ENCODE measurements at places on chromosomes 4 and X.

DNA sequence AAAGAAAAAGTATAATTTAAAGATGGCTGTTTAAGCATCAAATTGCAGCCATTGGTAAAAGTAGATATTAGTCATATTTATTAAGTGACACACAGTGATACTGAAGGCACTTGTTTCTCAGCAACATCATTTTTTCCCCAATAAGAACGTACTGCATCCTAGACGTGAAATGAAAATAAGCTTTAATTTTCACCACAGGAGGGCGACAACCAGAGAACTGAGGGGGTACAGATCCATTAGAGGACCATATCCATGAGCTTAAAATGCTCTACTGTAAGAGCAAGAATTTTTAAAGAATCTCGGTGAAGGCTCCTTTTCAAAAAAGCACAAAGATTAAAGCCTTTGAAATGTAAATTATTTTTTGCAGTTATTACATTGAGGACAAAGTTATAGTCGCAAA lies 33.4 kb downstream of the FRG1 start:
- DNase-seq, result no peak

DNA sequence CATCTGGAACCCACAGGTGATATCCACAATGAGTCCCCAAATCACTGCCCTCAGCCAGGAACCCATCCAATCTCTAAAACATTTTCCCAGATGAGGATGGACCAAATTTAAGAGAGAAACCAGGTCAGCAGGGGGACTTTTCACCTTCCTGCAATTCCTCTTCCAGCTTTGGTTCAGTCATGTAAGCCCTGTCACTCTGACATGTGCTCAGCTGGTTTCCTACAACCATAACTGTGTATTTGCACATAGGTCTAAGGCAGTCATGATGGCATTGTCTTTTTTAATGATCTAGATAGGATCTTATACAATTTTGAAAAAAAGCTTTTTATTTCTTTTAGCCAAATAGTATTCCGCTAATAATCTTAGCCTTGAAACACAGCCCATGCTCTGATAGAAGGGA lies 6.5 kb downstream of the CXXC4 start:
- no peak for DNase-seq

DNA sequence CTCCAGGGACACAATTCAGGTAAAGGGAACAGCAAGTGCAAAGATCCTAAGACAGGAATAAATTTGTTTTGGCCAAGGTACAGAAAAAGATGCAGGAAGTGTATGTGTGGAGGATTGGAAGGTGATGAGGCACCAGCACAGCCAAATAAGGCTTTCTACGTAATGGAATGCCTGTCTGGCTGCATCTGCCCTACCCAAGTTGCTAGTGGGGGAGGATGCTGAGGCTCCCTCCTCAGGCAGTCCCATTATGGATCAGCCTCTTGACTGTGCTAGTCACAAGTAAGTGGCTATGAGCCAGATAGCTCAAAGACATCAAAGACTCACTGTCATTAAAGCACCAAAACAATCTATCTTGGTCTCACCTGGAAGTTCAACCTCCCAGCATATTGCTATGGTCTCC lies 300.9 kb upstream of the FAT4 start:
- DNase-seq, result no peak

- no peak for DNase-seq
Observed at GRCh38 chrX:109926743-109927662, 75.9 kb upstream of the TMEM164 start.

GRCh38 chr4:13918110-13918509 lies 290.6 kb upstream of the BOD1L1 start:
- DNase-seq, result peak; percentile 99

DNA sequence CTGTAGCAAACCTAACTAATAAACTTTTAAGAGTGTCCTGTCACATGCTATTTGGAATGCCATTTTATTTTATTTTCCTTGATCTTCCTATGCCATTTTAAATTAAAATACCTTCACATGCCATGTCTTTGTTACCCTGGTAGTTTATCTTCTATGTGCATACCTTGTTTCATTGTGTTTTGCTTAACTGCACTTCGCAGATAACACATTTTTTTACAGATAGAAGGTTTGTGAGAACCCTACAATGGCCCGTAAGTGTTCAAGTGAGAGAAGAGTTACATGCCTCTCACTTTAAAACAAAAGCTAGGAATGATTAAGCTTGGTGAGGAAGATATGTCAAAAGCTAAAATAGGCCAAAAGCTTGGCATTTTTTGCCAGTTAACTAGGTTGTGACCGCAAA lies 744.1 kb downstream of the STIM2 start:
- DNase-seq, result no peak

DNA sequence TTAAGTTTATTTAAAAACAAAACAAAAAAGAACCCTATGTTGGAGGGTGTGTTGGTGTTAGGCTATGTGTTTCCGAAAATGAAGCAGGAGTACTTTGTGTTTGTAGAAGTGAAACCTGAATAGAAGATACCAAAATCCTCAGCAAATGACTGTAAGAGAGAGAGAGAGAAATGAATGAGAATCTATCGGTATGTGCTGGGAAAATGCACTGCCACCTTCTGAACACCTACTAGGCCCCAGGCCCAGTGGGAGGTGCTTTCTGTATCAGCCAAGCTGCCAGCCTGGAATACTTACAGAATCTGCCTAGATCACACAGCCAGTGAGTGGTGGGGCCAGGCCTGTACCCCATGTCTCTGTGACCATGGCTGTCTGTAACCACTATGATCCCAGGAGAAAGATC lies 14.9 kb upstream of the PIM2 start:
- DNase-seq, result no peak

DNA sequence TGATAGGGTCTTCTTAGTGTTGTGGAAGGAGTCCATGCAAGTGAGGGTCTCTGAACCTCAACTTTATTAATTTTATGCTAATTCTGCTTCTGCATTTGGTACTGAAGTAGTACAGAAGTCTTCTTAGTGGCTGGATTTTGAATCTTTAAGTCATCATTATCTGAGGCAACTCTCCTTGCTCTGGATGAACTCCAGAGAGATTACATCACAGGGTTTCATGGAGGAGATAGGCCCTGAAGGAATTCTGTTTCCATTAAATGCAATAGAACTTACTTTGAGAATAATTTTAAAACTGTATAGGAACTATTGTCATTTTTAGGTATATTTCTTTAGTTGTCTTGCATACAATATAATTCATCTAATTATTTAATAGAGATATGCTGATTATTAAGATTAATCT lies 451.2 kb downstream of the FAT4 start:
- DNase-seq, result no peak

- DNase-seq, result no peak
Observed at GRCh38 chrX:48475296-48475695, 703 bp upstream of the FTSJ1 start.

GRCh38 chr4:55159851-55160250 lies 34.5 kb upstream of the KDR start:
- no peak for DNase-seq

DNA sequence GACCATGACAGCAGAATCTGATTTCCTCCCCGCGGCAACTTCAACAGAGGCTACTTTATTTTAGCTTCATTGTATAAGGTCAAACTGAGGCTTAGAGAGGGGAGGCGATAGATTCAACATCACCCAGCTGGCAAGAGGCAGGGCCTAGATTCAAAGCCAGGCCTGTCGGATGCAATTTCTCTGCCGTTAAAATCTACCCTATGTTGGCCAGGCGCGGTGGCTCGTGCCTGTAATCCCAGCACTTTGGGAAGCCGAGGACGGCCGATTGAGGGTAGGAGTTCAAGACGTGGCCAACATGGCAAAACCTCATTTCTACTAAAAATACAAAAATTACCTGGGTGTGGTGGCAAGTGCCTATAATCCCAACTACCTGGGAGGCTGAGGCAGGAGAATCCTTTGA lies 182.2 kb downstream of the BCOR start:
- no peak for DNase-seq

DNA sequence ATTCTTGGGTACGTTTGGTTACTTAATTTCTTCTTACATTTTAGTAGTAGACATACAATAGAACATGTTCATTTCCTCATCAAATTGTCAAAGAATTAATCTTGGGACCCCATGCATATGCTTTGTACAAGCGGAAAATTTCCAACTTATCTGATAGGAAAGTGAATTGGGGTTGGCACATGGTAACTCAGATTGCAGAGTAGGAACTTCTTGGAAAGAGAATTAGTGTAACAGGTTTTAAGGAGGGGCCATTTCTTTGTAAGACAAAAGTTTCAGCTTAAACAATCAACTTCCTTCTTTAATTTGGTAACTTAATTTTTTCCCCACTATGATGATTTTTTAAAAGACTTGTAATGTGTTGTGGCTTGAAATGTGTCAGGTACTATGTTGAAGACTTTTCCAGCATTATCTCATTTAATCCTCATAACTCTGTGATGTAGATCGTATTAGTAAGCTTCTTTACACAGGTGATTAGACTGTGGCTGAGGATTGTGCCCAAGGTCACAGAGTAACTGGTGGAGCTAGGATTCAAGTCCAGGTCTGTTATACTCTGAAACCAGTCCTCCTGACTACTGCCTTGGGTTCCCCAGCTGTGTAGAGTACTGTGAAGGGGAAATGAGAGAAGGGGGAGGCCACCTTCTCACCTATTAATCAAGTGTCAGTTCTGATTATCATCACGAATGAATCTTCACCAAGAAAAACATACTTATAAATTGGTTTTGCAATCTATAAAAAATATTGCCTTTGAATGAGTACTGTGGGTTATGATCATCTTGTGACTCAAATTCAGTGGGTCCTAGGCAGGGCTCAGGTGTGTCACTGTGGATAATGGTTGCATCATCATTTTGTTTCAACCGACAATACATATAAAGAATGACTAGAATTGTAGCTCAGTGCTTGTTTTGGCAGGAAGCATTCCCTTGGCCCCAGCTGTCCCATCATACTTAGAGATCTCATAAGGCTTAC lies 4.3 kb downstream of the GK start:
- no peak for DNase-seq

DNA sequence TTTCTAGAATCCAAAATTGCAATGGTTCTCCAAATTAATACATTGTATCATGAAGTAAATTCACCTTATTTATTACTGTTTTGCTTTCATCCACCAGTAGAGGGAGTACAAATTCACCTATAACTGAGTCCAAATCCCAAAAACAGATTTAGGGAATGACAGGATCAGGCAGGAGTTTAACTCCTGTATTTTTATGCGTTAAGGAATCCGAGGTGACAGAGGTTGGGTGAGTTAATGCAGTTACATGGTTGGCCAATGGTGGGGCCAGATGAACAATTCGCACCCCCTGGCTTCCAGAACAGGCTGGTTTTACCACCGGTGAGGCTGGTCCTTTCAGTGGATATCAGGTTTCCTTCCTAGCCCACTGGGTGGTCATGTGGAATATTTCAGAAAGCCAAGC lies 82.4 kb downstream of the MTNR1A start:
- DNase-seq, result peak; percentile 12

DNA sequence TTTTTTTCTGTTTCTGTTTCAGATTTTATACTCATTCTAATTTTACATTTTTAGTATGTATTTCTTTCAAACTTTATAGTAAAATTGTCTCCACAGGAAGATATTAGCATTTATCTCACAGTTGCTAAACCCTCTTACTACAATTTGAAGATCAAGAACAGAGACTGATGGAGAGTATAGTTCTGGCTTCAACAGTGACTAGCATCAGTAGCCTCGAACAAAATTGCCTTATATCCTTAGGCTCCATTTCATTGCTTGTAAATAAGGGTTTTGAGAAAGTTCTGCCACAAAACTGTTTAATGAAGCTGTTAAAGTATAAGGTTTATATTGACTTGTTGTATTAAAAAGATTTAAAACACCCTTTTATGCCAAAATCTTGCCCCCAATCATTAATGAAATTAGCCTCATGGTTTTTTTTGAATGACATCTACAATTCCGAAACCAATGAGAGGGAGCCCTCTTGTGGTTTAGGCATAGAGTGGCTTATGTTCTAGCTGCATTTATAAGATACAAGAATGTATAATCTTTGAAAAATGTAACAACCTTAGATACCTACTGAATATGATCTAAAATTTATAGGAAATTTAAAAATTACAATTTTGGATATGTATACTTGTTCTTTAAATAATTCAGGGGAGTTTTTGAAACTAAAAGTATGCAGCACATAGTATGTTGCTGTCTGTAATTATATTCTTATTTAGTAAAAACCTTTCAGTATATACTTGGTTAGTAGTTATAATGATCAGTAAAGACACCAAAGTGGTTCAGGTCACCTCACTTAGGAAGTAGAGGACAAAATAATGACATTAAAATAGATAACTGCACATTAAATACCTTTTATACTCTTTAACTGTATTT lies 109.8 kb upstream of the HPGD start:
- peak; percentile 3 for DNase-seq

DNA sequence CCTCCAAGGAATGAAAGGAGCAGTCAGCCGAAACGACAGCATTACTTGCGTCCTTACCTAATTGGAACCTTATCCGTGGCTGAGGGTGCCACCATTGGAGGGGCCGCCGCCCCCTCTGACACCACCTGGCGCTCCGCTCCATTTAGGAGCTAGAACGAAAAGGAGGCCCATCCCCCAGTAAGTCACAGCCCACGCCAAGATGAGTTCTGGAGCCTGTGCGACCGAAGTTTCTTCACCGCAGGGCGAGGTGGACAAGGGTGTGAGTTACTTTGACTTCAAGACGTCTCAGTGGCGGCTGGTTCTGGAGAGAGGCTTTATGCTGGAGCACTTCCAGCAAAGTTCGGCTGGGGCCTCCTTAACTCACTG lies 729 bp upstream of the IRF2 start:
- no peak for DNase-seq

GRCh38 chrX:44996277-44996676 lies 123.3 kb downstream of the KDM6A start:
- DNase-seq, result no peak

DNA sequence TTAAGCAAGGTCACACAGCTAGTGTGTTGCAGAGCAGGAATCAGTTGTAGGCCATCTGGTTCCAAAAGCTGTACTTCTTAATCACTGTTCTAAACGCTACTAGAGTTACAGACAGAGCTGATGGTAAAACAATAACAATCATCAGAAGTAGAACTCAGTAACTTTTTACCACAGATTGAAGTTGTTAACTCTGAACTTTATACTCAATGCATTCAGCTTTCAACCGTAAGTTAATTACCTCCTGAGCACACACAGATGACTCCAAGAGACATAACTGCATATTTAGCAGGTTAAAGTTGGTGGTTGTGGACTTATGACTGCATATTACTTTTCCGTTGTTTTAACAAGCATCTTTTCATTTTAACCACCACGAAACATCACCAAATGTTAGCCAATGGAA lies 127.3 kb downstream of the PRSS12 start:
- DNase-seq, result no peak

DNA sequence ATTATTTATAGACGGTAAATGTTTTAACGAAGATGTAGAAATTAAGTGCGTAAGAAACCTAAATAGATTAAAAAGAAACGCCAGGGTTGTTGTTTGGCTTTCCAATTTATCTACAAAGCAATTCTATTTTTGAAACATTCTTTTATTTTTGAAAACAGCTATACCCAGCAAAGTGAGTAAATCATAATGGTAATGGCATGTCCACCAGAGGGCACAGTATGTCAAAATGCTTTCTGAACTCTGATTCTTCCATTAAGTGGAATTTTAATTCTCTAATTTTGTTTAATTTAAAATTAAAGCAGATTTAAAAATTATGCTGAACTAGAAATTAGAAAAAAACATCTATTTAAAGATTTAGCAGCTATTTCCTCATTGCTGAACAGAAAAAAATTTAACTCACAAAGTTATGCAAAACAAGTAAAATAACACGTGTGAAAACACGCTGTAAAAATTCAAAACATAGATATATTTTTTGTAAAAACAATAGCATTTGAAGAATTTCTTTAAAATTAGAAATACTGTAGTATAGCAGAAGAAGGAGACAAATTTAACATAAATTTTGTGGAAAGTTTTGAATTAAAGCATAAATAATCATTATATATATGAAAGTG lies 26.5 kb downstream of the RASSF6 start:
- no peak for DNase-seq
